ENCODE measurements at places on chromosomes 6 and 20. TPM values are rescaled to one million over a fixed set of nuclear protein-coding genes. Genes with fewer than 3 reads are reported as not detected.
A peak's percentile ranks its signal among the peaks of the same experiment; 100 is the strongest.

DNA sequence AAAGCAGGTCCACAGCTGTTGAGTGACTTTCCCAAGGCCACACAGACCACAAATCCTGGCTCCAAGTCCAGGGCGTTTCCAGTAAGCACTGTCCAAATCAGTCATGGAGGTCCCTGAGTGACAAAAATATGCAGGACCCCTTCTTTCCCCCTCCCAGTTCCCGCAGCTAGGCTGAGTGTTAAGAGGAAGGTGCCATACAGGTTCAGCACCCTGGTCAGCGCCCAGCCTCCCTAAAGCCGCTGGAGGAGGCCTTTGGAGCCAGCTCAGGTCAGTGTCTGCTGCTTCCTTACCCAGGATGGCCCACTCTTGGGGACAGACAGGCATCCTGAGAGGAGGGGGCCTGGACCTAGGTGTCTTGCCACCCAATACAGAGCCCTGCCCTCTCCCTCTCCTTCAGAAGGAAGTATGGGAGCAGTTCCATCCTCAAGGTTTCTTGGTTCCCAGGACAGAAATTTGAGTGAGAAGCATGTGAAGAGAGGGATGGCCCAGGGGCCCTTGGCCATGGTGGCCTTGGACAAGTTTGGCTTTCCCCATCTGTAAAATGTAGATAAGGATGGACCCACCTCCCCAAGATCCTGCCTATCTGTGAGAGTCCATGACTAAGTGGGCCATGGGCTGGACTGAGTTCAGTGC lies 13.2 kb downstream of the TMEM74B start:
- peak; percentile 42 for DNase-seq

DNA sequence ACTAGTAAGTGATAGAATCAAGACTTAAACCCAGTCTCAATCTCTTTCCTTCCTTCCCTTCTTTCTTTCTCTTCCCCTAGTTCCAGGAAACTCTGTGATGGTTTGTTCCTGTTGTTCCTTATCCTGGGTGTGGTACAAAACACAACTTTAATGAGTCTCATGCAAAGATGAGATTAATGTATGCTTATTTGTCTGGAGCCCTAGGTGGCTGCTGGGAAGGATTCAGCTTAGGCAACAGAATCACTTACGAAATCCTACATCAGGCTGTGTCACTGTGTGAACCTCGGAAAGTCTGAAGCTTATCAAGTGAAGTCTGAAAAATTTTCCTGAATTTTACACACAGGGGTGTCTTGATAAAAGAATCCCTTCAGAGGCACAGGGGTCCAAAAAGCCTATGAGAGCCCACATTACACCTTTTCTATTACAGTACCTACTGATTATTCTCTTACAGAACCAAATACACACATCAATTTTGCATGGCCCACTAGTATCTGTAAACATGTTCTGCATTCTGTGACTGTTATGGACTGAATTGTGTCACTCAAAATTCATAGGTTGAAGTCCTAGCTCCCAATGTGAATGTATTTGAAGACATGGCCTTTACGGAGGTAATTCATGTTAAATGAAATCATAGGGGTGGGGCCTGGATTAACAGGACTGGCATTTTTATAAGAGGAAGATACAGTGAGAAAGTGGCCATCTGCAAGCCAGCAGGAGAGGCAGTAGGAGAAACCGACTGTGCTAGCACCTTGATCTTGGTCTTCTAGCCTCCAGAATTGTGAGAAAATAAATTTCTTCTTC lies 144.7 kb downstream of the MYB start:
- no peak for DNase-seq

DNA sequence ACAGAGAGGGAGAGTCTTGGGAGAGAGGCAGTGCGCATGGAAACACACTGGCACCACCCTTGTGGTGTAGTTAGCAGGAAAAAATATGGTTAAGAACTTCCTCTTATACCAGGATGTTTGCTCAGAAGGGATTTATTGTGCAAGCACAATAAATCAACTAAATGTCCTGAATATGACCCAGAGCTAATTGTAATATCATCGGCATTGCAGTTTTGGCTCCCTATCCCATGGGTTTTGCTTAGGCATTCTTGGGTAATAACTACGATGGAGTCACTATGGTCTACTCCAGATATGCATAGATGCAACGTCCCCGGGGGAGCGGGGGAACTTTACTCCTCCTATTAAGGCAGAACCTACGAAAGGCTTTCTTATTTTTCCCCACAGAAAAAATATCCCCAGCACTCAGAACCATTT lies 751.6 kb downstream of the EYS start:
- peak; percentile 6 for DNase-seq

GRCh38 chr6:75081921-75082320 lies 123.9 kb downstream of the COL12A1 start:
- no peak for DNase-seq

DNA sequence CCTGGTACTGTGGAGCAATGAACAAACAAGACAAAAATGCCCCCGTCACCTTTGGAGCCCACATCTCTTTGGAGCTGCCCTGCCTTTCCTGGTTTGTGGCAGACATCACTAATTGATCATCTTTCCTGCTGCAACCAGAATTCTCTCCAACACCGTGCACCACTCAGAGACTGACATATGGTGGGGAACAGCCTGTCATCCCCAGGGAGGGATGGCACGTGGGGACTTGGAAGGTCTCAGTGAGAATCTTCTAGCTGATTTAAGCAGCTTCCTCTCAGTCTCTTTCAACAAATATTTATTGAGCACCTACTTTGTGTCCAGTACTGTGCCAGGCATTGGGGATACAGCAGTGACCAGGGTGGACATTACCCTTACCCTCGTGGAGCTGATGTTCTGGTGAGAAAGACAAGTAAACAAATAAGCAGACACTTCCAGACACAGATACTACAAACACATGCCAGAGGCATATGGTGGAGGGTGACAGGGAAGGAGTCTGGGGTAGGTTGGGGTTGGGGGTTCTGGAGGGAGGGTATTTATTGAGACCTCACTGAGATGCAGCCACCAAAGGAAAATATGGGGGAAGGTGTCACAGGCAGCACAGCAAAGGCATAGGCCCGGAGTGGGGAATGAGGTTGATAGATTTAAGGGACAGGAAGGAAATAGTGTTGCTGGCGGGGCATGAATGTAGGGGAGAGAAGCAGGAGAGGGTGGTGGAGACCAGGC lies 82.3 kb downstream of the CEBPB start:
- peak; percentile 44 for DNase-seq

DNA sequence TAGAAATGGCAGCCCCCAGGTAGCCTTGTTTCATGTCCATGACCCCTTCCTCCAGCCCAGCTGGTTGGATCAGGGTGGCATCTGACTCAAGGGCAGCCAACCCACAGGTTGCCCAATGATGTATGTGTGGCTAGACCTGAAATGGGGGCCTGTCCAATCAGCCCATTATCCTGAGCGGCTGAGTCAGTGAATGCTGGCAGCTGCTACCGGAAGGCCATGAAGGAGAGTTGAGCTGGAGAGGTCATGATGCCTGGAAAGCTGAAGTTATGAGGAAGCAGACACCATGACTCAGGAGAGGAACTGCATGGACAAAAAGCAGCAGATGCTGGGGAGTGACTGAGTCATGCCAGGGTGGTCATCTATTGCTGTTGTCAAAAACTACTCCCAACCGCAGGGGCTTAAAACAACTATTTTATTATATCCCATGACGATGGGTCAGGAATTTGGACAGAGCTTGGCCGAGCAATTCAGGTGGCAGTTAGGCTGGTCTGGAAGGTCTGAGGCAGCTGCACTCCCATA lies 67.3 kb downstream of the MDGA1 start:
- DNase-seq, result peak; percentile 99

GRCh38 chr6:142927904-142928303 lies 17.1 kb downstream of the HIVEP2 start:
- DNase-seq, result peak; percentile 38

DNA sequence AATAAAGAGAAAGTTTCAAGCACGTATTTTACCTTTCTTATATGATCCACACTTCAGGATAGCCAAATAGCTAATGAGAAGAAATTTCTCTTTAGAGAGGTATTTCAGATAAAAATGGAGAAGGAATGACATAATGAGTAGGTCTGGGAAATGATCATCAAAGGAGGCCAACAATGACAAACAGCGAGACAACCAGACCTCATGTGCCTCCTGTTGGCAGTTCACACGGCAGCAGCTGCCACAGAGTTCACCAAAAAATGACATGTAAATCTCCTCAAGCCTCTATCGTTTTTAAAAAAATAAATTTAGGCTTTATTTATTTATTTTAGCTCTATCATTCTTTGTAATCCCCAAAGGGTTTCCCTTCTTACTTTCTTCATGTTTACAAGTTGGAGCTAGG lies 47.7 kb downstream of the SLC2A12 start:
- peak; percentile 56 for DNase-seq

- DNase-seq, result no peak
These were observed 45.1 kb downstream of the OR2B6 start for GRCh38 chr6:28002161-28002560.

GRCh38 chr6:35267446-35267845 lies 7.9 kb downstream of the ZNF76 start:
- DNase-seq, result no peak

- peak; percentile 41 for DNase-seq
These were observed 25.3 kb upstream of the TOP1 start for GRCh38 chr20:41003143-41003935.

Gene CLPSL1
- total RNA-seq, result not detected

Gene GGT7
- 2.2 TPM for total RNA-seq

Gene ANKRD66
- total RNA-seq, result not detected

Gene HLA-DQA1
- not detected for total RNA-seq

Gene OOEP
- under 0.01 TPM for total RNA-seq

Gene SLC22A7
- not detected for total RNA-seq

All from lung microvascular endothelial cell (primary cell).